Omental fat pad (tissue), 4 donors: ENCODE measurements at places on chromosomes 3 and 15. TPM values are rescaled to one million over a fixed set of nuclear protein-coding genes. Genes with fewer than 3 reads are reported as not detected.

Gene SQOR
- 67.0 TPM for total RNA-seq

DNA sequence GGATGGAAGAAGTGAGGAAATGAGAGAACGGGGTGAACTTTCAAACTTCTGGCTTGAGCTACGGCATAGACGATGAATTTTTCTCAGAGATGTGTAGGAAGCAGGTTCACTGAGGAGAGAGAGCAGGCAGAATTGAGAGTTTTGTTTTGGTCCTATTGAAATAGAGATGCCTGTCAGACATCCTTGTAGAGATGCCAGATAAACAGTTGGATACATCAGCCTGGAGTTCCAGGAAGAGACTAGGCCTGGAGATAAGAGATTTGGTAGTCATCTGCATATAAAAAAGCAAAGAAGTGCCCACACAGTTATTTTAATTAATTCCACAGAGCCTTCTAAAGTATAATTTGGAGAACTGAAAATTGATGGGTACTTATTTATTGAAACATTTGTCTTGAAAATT lies 495.6 kb downstream of the IL5RA start:
- no peak for DNase-seq

DNA sequence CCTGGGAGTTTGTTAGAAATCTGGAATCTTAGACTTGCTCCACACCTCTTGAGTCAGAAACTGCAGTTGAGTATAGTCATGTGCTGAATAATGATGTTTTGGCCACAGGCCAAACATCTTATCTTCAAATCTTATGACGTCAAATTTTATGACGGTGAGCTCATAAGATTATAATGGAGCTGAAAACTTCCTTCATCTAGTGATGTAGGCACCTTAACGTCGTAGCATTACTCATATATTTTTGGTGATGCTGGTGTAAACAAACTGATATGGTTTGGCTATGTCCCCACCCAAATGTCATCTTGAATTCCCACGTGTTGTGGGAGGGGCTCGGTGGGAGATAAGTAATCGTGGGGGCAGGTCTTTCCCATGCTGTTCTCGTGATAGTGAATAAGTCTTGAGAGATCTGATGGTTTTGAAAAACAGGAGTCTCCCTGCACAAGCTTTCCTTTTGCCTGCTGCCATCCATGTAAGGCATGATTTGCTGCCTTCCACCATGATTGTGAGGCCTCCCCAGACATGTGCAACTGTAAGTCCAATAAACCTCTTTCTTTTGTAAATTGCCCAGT lies 268.0 kb upstream of the PROK2 start:
- DNase-seq: no peak

GRCh38 chr3:142168514-142168913 lies 19.2 kb upstream of the TFDP2 start:
- DNase-seq: no peak

DNA sequence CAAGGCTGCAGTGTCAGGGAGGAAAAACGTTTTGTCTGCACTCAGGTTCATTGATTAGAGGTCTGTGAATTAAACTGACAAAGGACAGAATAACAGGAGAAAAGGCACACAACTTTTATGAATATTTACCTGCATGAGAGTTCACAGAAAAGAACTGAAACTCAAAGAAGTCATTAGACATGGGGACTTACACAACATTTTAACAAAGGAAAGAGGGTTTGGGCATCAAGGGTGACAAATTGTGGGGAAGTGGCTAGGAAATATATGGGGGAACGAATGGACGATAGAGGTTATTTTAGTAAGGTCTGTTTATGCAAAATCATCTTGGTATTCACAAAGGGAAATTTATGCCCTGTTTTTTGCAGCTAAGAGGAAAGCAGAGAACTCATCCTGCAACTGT lies 65.6 kb upstream of the C15orf39 start:
- DNase-seq: no peak

DNA sequence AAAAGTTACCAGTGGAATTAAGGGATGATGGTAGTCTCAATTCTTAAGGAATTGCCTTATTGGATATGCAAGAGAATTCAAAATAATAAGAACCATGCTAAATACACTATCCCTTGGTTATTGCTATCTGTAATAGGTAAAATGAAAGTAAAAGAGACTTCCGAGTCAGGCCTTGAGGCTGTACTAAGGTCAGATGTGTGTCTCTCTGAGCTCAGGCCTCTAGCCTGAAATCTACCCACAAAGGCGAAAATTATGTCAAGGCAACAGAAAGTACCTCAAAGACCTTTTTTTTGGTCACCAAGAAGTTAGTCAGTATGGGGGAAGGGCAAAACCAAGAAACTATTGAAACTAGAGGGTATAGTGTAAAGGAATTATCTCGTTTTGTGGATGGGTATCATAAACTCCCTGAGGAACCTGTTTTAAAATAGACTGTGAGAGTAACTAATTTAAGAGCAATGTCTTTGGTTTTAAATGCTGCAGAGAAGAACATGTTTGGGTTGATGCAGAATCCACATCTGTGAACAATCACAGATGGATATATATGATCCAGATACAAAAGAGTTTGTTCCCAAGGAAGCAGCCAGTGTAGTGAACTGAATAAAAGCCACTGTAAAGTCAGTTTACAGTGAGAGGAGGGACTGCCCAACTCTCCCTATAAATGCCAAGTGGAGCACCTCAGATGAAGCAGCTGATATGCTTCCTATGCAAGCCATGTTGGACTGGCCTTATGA lies 382.3 kb upstream of the SEMA6D start:
- no peak for DNase-seq

- DNase-seq: no peak
Observed at GRCh38 chr15:31328428-31328968, 1.9 kb downstream of the KLF13 start.

GRCh38 chr3:140505213-140505612 lies 172.7 kb upstream of the TRIM42 start:
- no peak for DNase-seq
